Osteoblast (primary cell): ENCODE measurements at places on chromosomes 5 and 9.

DNA sequence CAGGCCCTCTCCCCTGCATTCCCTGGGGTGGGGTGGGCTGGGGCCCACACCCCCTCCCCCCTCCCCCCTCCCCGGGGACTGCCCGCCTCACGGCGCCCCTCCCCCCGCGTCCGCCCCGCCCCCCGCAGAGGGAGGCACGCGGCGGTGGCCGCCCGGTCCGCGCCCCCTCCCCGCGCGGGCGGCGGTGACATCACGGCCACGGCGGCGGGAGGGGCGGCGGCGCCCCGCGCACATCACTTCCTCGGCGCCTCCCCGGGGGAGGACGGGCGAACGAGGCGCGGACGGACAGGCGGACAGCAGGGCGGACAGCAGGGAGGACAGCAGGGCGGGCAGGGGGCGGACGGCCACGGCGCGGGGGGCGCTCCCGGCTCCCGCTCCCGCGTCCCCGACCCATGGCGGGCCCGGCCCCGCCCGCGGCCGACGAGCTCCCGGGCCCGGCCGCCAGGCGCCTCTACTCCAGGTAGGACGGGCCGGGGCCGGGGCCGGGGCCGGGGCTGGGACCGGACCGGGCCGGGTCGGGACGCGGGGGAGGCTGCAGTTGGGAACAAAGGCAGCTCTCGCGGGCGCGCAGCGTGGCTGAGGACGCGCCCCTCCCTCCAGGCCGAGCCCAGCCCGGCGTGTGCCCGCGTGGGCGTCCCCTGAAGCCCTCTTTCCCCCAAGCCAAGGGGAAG is at the start of gene GPSM1:
GPSM1 (plus strand) TSS at position 236 of the 671 bp plus-strand sequence; CDS start at position 393, 157 bp downstream.
- DNase-seq = peak; percentile 99

DNA sequence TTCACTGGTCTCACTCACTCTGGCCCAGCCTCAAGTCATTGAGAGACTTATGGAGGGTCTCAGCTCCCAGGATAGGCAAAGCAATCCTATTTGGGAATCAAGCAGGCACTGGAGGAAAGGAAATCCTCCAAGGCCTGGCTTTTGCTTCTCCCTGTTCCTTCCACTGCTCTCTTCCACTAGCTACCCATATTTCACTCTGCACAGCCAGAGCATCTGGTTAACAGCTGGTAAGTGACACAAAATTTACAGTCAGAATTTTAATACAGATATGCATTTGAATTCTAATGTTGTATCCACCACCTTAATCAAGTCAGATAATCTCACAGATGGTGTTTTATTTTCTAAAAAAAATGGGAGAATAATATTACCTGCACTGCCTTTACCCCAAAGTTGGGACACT is 868 bp upstream of the C1QTNF2 start:
- DNase-seq = no peak

DNA sequence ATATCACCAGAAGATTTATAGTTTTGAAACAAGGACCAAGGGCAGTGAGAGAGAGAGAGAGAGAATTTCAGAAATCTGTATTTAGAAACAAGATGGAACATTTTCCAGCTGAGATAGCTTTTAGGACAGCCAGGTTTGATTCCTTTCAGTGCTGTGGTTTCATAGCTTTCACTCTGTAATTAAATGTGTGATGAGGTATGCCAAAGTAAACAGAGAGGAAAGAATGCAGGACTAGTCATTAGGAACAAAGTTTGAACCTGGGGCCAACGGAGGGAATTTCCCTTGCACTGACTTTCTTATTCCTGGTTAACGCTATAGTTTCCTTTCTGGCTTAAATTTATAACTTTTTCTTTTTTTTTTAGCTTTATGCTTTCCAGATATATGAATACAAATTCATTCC is 10.0 kb upstream of the CCL28 start:
- no peak for DNase-seq

DNA sequence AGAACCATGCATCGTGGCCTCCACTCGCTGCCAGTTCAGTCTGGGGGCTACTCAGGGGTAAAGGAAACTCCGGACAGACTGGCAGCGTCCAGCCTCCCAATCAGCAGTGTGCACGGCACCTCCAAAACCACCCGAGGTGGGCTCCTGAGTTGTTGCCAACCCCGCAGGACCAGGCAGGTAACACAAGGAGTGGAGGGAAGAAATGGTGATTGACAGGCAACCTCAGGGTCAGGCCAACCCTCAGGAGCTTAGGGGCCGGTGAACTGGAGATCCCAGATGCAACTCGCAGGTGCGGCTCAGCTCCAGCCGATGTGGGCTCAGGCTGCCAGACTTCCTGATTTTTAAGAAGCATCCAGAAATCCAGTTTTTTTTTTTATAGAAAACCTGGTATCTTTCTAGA is 37.3 kb upstream of the AKNA start:
- DNase-seq = peak; percentile 79

- DNase-seq = no peak
Observed at GRCh38 chr5:72476721-72477120, 30.5 kb downstream of the ZNF366 start.

- DNase-seq = no peak
Observed at GRCh38 chr5:27130587-27130986, 92.2 kb upstream of the CDH9 start.

GRCh38 chr5:155434267-155434666 is 420.7 kb downstream of the KIF4B start:
- no peak for DNase-seq

DNA sequence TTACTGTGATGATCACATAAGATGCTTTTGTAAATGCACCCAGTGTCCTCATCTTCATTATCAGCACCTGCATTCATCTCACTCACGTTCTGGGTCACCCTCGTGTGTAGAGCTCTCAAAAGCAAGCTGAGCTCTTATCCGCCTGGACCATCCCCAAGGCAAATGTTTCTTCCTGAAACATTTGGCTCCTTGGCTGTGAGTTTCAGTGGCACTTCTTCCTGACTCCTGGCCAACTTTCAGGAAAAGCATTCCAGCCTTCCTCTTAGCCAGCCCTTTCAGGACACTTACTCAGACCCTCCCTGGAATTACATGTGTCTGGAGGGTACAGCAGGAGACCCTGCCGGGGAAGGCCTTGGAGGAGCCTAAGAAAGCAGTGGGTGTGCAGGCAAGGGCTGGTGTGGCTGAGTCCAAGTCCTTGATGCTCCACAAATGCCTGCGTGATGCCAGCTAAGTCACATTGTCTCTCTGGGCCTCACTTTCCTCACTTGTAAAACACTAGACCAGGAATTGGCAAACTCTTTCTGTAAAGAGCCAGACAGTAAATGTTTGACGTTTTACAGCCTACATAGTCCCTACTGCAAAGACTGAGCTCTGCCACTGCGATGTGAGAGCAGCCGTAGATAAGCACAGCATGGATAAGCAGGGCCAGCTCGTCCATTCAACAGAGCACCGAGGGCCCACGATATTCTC is 72.1 kb downstream of the PDE6A start:
- no peak for DNase-seq

- peak; percentile 73 for DNase-seq
Observed at GRCh38 chr9:13942695-13943094, 371.2 kb downstream of the NFIB start.

DNA sequence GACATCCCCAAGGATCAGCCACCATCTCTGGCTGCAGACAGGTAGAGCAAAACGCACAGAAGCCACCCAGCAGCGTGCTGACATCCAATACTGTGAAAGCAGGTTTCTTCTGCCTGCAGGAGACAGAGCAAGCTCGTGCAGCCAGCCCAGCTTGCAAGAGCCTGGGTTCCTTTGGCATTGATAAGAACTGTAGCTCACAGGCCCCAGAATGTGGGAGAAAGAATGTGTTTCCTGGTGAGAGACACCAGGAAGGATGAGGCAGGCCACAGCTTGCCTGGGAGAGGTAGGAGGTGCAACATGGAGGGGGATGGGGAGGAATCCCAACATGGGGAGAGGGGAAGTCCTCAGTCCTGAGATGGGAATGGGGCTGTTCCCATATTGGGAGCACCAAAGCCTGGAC is 34.0 kb upstream of the ARAP3 start:
- no peak for DNase-seq

DNA sequence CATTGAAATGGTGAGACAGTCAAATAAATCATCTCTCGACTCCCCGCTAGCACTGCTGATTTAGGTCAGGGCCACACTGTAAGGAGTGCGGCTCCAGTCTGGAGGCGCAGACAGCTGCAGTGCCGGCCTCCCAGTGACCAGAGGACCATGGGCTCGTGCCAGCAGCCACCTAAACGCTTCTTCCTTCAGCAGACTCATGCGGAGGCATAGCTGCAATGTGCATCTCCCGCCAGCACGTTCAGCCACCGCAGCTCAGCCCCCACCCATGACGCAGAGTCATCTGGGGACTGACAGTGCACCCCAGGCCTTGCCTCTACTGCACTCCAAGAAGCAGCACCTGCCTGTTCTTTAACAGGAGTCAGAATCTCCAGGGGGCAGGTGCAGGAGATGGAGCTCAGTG is 13.6 kb upstream of the MAPK9 start:
- no peak for DNase-seq

DNA sequence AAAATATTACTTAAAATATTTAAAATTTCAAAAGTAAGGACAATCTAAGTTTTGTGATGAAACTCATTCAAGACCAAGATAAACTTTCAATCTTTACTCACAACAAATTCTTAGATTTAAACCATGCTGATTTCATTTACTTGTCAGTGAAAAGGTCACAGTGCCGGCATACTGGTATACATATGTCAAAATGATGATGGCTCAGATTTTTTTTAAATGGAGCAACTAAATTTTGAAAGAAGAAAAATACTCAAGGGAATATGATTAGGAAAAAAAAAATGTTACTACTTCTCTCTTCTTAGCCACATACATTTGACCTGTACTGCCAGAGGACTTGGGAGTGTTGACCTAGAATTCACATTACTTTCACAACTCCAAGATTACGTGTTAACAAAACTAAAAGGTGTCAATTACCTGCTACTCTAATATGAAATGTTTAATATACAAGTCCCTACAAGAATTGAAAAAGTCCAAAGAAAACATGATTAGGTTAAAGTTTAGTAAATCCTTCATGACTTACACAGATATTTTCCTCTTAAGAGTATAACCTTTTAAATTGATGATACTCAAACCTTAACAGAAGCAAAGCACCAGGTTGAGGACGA is 4.6 kb downstream of the EFNA5 start:
- DNase-seq = peak; percentile 71

DNA sequence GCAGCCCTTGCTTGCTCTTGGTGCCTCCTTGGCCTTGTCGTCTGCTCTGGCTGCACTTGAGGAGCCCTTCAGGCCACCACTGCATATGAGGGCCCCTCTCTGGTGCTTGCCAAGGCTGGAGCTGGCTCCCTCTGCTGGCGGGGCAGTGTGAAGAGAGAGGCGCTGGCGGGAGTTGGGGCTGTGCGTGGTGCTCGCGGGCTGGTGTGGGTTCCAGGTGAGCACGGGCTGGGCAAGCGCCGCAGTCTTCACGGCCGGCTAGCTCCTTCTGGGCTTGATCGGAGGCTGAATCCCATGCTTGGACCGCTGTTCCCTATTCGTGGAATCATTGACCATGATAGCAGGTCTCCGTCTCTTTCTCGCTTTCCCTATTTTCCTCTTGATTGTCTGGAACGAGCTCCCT is 56.5 kb downstream of the XRCC4 start:
- DNase-seq = no peak

DNA sequence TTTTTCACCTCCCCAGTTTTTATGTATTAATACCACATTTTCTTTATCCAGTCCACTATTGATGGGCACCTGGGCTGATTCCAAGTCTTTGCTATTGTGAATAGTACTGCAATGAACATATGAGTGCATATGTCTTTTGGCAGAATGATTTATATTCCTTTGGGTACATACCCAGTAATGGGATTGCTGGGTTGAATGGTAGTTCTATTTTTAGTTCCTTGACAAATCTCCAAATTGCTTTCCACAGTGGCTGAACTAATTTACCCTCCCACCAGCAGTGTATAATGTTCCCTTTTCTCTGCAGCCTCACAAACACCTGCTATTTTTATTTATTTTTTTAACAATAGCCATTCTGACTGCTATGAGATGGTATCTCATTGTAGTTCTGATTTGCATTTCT is 340.2 kb downstream of the ADAMTS6 start:
- no peak for DNase-seq

GRCh38 chr9:134150557-134151214 is 13.7 kb downstream of the RNU6ATAC start:
- DNase-seq = no peak

DNA sequence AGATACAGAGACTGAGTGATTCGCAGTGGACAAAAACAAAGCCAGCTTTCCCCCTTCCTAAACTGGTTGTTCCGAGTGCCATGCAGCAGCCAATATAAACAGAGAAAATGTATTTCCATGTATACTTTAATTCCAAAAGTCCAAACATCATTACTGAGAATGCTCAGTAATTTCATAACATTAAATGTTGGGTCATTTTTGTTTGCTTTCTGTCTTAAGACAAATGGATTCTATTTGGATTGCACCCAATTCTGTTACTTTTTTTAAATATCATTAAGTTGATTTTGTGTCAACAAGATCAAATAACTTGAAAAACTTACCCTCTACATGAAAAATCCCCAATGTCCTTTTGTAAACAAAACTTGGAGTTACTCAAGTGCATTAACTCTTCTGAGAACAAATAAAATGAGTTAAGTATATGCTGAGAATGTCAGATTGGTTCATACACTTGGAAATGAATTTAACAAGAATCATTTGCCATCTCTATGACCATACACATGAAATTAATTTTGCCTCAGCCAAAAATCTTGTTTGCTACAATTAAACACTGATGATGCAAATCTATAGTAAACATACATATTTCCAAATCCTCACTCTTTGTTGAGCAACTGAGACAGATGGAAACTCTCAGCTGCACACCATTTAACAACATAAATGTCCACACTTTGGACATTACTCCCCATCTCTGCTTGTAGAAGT is 19.4 kb downstream of the LURAP1L start:
- no peak for DNase-seq

DNA sequence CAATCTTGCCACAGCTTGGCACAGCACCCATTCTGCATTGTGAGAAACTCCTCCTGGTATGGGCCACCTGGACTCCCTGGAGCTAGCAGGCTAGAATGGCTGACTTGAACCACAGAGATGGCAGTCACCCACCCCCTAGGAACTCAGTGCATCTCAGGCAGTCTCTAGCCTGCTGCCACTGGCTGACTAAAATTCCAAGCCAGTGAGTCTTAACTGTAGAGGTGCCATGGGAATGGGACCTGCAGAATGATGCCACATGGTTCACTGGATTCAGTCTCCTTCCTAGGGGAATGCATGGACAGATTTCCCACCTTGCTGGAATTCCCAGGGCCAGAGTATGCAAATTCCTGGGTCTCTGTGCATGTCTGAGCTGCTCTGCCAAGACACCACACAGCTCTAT is 382.9 kb downstream of the MAN2A1 start:
- no peak for DNase-seq
